ENCODE measurements at places on chromosomes 13 and 19.

- no peak for DNase-seq
Measured at GRCh38 chr13:81138353-81138980, 797.5 kb upstream of the SPRY2 start.

DNA sequence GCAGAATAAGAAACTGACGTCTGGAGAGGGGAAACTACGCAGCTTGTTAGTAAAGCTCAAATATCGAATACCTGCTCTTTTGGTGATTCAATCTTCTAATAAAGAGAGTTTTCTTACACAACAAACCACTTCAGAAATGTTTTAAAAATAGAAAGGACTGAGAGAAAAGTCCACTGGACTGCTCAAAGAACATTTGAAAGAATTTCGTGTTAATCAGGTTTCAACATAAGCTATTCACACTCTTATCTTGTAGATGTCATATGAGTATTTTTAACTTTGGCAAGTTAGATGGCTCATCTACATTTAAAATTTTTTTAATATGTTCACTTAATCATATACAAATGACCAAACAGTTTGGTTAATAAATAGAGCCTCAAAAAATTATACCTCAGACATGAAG, 95.6 kb upstream of the FAM216B start:
- no peak for DNase-seq

GRCh38 chr19:45882652-45883585, 3.0 kb downstream of the IRF2BP1 start:
- no peak for DNase-seq

DNA sequence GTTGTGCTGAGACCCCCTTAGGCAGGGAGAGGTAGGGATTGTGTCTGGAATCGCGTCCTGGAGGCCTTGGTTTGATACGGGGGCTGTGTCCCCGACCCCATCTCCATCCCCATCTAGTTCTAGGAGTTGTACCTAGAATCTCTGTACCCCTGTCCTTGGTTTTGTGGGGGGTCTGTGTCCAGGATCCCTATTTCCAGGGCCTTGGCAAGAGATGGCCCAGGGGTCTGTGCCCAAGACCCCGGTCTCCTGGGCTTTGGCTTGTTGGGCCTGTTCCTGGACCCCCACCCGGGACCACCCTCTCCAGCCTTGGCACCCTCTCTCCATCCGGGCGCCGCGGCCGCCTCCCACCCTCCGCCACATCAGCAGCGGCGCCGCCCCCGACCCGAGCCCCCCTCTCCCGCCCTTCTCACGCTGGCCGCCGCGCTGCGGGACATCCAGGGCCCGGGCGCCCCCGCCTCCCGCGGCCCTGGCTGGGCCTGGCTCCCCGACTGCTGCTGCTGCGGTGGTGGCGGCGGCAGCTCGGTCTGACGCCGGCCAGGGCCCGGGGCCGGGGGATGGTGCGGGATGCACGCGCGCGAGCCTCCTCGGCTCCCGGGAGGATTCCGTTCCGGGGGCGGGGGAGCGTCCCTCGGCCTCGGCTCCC, at the start of gene NUMBL:
Gene NUMBL, minus strand, starts transcription at position 602 of the 643 bp plus-strand sequence. Its CDS starts 168 bp downstream, at position 434.
- no peak for DNase-seq

DNA sequence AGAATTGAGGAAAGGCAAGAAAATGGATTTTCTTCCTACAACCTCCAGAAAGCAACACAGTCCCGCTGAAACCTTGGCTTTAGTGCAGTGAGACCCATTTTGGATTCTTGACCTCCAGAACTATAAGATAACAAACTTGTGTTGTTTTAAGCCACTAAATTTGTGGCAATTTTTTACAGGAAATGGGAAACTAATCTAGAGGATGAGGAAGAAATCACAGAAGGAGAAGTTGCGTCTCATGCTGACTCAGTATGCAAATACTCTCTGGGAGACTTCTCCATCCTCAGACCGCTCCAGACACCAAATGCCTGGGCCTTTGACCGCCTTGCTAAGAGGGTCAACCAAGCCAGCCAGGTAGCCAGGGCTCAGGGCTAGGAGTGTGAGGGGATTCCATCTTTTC, 13.1 kb upstream of the CEACAM16 start:
- DNase-seq, result no peak

GRCh38 chr19:13503570-13504235, 2.6 kb downstream of the CACNA1A start:
- DNase-seq, result no peak

DNA sequence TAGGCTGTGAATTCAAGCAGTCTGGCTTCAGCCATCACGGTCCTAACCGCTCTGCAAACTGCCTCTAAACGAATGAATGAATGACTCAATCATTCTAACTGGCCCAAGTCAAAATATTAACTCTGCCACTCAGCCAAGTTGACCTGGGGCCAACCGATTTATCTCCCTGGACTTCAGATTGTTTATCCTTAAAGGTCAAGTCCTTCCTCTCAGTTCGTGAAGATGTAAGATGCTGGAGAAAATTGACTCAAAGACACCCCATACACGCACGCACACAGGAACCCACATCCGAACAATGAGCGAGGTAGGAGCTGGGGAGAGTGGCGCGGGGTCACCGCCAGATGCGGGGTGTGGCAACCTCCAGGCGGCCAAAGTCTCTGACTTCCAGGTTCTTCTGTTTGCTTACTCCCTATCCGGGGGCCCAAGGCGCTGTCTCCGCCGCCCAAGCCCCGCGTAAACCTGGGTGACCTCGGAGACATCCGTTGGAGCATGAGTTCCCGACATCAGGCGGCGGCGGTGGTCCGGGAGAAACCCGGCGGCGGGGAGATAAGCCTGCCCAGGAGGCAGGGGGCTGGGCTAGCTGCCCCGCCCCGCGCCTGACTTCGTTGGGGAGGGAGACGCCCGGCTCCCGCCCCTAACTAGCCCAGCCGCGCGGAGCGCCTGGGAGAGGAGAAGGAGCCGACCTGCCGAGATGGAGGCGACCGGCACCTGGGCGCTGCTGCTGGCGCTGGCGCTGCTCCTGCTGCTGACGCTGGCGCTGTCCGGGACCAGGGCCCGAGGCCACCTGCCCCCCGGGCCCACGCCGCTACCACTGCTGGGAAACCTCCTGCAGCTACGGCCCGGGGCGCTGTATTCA, at the start of gene CYP2S1:
Gene CYP2S1, plus strand, starts transcription at position 646 of the 856 bp plus-strand sequence. Its CDS starts 46 bp downstream, at position 692.
- DNase-seq, result no peak

- no peak for DNase-seq
Measured at GRCh38 chr19:18781885-18782527, 9.1 kb downstream of the COMP start.

- DNase-seq, result no peak
Measured at GRCh38 chr13:48728876-48729275, 75.1 kb downstream of the CYSLTR2 start.

Measured in thoracic aorta (tissue), 2 donors.